ENCODE measurements at places on chromosomes 13 and 19. TPM values are rescaled to one million over a fixed set of nuclear protein-coding genes. Genes with fewer than 3 reads are reported as not detected.

DNA sequence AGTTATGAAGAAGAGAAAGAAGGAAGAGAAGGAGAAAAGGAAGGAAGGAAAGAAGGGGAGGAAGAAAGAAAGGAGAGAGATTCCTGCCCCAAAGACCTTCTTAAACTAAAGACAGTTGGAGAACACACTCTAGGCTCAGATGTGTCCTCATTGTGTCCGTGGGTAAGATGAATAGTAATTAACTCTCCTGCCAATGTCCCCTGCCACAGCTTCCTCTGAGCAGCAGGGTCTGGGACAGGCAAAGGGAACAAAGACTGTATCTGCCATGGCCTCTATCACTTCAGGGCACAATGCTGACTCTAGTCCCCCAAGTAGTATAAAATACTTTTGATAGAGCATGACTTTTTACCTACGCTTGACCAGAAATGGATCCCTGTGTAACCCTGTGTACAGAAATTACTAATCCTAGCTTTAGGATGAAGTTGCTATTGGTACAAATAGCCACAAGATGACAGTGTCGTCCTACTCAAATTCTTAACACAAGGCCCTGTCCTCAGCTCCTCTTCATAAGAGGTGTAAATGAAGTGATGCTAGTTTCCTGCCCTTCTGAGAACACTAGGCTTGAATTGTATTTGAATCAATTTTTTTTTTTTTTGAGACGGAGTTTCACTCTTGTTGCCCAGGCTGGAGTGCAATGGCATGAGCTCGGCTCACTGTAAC is 186.2 kb upstream of the GPR12 start:
- DNase-seq = no peak

DNA sequence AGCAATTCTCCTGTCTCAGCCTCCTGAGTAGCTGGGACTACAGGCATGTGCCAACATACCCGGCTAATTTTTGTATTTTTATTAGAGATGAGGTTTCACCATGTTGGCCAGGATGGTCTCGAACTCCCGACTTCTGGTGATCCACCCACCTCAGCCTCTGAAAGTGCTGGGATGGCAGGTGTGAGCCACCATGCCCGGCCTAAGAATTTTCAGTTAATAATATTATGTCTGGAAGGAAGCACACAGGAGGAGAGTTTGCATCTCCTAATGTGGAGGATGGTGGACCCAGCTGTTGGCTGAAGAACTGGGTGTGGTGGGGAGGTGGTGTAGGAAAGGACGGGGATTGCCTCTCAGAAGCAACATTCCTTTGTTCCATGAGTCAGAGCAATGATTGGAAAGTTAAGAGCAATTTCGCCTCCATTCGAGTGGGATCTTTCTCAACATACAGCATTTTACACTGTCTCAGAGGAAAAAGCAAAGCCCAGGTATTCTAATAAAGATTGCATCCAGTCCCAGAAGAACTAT is 11.9 kb downstream of the PDCD2L start:
- DNase-seq = no peak

DNA sequence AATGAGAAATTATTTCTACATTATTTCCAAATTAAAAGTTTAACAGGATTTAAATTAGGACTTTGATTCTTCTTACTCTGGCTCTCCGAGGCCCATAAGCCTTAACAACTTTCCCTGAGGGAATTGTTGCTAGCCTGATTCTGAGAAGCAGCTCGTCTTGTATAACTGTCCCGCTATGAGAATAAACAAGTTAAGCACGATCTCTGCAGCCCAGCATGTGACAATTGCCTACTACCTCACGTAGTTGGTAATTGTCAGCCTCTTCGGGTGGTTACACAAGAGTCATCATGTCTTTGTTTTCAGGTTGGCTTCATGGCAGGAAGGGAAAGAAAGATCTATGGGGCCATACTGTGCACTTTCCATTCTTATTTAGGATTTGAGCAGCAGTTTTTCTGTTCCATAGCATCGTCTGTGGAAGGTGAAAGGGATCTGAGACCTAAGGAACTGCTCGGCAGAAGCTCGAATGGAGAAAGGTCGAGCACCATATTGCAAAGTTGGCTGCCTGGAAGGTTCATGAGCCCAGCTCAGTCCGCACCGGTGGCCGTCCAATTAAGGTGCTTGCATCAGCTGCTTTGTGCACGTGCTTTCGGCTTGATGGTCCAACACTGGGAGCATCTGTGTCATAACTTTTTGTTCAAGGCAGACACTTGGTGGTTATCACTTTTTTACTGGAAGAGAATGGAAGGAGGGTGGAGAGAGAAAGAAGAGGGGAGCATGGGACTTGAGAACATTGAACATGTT is 1.8 kb upstream of the STARD13 start:
- no peak for DNase-seq

GRCh38 chr13:75147946-75148345 is 334.0 kb downstream of the TBC1D4 start:
- DNase-seq = no peak

- peak; percentile 56 for DNase-seq
Measured at GRCh38 chr19:16417660-16418596, 53.8 kb downstream of the EPS15L1 start.

- DNase-seq = no peak
Measured at GRCh38 chr13:31053091-31053490, 108.6 kb downstream of the HSPH1 start.

GRCh38 chr13:39159393-39159792 is 121.1 kb downstream of the NHLRC3 start:
- DNase-seq = no peak

DNA sequence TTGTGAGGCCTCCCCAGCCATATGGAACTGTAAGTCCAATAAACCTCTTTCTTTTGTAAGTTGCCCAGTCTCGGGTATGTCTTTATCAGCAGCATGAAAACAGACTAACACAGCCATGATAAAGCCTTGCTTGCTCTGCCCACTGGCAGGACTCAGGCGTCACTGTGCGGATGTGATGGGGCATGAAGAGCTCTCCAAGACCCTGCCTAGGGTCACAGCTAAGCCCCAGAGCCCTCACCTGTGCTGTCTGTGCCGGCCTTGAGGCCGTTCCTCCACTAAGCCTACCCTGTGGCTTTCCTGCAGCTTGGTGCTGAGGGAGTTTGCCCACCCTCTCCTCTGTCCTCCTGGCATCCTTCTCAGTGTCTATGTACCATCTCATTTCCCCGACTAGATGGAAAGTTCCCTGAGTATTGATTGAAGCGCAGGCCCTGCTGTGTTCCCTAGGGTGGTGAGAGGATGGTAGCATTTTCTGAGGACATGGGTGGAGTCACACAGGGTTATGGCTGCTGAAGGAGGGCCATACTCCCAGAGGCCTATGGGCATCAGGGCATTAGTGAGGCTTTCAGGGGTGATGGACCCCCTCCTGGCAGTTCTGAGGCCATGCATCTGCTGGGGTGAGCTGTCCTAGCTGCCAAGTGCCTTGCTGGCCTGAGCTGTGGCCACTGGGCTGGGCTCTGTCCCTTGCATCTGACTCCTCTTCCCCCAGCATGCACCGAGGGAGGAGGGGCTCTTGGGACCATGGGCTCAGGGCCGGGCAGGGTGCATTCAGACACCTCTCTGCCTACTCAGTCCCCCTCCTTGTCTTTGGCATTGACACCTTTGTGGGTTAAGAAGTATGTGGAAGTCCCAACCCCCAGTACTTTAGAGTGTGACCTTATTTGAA is 75.3 kb downstream of the TEX29 start:
- DNase-seq = no peak

DNA sequence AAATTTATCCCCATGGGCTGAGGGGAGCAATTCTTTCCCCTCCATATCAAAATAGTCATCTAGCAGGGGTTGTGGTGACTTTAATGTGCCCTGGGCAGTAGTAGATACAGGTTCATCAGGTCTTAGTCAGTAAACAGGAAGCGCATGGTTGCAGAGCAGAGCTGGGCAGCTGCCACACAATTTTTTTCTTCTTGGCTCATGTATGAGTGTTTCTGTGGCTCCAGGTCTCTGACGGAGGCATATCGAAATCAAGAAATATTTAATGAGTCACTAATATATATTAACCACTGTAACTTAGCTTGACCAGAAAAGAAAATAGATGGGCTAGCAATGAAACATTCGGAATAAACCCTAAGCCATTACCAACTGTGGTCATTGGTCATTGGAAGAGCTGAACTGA is 68.4 kb upstream of the UBL3 start:
- DNase-seq = no peak

- no peak for DNase-seq
Measured at GRCh38 chr13:112741185-112741755, 51.4 kb downstream of the ATP11A start.

DNA sequence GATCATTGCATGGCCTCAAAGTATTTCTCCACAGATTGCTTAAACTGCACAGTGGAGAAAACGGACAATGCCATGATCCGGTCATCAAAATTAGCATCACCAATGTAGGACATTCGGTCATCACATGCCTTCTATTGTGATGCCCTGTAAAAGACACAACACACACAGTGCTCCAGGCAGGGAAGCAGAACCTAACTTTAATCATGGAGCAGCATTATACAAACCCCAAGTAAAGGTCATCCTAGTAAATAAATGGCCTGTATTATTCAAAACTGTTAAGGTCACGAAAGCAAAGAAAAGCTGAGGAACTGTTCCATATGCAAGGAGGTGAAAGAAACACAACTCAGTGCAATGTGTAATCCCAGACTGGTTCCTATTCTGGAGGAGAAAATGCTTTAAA is 42.2 kb downstream of the TGDS start:
- DNase-seq = no peak

DNA sequence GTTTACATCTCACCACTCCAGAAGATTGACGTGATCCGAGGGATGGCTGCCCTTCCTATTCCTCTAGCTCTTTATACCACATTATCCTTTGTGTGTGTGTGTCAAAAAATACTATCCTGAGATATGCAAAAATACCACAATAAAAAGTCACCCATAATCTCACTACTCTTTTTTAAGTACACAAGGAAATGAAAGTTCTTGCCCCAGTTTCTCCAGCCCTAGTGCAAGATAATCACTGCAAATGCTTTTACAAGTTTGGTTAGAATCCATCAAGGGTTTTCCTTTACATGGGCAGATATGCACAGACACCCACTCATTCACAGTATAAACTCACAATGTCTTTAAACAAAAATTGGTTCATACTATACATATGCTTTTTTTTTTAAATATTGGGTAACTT is 89.3 kb downstream of the DIAPH3 start:
- DNase-seq = no peak

DNA sequence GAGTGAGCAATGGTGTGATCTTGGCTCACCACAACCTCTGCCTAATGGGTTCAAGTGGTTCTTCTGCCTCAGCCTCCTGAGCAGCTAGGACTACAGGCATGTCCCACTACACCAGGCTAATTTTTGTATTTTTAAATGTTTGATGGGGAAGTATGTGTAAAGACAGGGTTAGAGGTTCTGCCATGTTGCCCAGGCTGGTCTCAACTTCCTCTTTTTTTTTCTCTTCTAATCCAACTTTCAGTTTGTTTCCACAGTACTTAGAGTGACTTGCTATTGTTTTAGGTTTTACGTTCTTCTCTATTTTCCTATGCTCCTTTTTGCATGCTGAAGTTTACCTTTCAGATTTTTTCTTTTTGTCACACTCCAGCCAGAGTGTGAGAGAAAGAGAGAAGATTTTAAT is 1433.0 kb downstream of the UQCRFS1 start:
- no peak for DNase-seq

DNA sequence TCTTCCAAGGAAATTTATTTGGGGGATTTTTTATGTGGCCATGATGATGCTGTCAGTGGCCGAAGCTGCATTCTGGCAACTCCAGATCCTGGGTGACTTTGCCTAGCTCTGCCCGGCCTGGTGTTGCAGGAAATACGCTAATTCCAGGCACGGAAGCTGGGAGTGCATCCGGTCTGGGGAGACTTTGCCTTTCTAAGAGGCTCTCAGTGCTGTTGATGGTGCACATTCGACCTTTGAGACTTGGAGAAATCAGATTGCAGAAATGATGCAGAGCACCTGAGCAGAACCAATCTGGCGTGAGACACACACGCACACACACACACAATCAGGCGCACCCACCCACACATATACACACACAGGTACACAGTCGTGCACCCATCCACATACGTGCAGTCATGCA is 5.9 kb upstream of the TMEM255B start:
- no peak for DNase-seq

DNA sequence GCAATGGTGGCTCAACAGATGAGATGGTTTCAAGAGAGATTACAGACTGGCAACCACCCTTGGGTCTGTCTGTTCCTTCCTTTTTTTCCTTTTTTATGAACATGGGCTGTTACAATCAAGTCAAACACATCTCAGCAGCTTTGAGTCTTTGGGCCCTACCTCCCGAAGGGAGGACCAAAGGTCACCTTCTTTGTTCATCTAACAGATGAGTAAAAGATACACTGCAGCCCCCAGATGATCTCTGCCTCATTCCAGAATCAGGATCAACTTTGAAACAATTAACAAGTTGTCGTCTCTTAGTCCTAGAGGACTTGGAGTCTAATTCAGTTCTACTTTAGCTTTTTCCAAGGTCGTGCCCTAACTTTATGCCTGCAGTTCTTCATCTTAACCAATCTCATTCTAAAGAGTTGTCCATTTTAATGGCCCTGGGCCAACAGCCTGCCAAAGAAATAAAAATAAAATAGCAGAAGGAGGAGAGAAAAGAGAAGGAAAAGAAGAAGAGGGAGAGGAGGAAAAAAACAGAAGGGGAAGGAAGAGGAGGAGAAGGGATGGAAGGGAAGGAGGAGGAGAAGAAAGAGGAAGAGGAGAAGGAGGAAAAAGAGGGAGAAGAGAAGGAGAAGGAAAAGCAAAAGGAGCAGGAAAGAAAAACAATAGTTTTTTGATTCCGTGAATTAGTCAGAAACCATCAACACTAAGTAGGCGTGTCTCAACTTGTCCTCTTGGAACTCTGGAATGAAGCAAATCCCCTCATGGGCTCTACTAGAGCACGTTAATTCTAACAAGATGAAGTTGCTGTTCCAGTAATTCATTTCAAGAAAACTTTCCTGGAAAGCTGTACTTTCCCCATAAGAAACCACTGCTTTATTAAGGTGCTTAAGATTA is 281.2 kb downstream of the FOXO1 start:
- no peak for DNase-seq

DNA sequence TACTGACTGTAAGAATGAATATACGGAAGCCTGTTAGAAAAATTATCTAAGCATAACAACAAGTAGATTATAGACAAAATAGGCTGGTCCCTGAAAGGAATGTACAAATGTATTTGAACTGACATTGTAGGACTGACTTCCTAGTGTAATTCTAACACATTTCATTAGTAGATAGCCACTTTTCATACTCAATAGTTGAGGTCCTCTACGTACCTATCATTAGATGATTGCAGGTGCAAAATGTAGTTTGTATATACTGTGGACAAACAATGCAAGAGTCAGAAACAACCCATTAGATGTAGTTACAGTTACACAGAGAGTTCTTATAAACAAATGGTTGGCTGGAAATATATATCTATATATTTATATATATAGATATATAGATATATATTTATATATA is 402.3 kb upstream of the SLITRK6 start:
- no peak for DNase-seq

- no peak for DNase-seq
Measured at GRCh38 chr13:49980266-49980665, 16.6 kb upstream of the TRIM13 start.

- peak; percentile 68 for DNase-seq
Measured at GRCh38 chr19:38049105-38049649, 142.2 kb downstream of the SIPA1L3 start.

SERP2 gene
- 0.51 TPM for total RNA-seq

SIGLEC8 gene
- not detected for total RNA-seq

ZNF229 gene
- 1.2 TPM for total RNA-seq

CATSPERD gene
- total RNA-seq = not detected

C19orf53 gene
- total RNA-seq = 131 TPM

PDX1 gene
- not detected for total RNA-seq

ANGPTL4 gene
- not detected for total RNA-seq

STOML3 gene
- not detected for total RNA-seq

LRRC63 gene
- 0.55 TPM for total RNA-seq

ZNF823 gene
- 4.4 TPM for total RNA-seq

ZSCAN22 gene
- total RNA-seq = 5.7 TPM

PTPRS gene
- 0.31 TPM for total RNA-seq

GZMM gene
- 50.5 TPM for total RNA-seq

SOX1 gene
- not detected for total RNA-seq

All from CD8-positive, alpha-beta memory T cell (primary cell).